Naive thymus-derived CD8-positive, alpha-beta T cell (primary cell): ENCODE measurements at places on chromosomes 11 and 22. TPM values are rescaled to one million over a fixed set of nuclear protein-coding genes. Genes with fewer than 3 reads are reported as not detected.

Gene FREY1
- 3.4 TPM for total RNA-seq

GRCh38 chr11:6627762-6628241, 8.6 kb upstream of the TPP1 start:
- H3K4me1 ChIP-seq, result peaks cover 37% of the 10 kb centered on the region
- H3K36me3 ChIP-seq, result no peaks in the 10 kb centered on the region
- H3K27me3 ChIP-seq, result no peaks in the 10 kb centered on the region
- peak overlapping the region; percentile 16 for H3K4me3 ChIP-seq

Gene GVQW3
- total RNA-seq, result 7.4 TPM

Gene TCN2
- 0.62 TPM for total RNA-seq

DNA sequence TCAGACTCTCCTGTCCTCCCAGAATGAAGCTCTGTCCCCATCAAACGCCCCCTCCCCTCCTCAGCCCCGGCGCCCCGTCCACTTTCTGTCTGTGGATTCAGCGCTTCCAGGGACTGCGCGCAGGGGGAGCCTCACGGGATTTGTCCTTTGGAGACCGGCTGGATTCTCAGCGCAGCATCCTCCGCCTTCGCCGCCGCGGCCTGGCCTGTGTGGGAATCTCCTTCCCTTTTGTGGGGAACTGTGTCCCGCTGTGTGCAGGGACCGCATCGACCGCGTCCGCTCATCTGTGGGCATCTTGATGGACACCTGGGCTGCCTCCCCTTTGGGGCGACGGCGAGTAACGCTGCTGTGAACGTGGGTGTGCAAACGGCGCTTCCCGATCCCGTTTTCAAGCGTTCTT, 1.1 kb upstream of the SCT start:
- peaks cover 20% of the 10 kb centered on the region for H3K27me3 ChIP-seq
- peak overlapping the region; percentile 74 for H3K4me3 ChIP-seq
- H3K36me3 ChIP-seq, result peaks cover 16% of the 10 kb centered on the region
- no peak overlapping the region for H3K27ac ChIP-seq
